Liver (tissue), 10 donors: ENCODE measurements at places on chromosomes 2 and 18. TPM values are rescaled to one million over a fixed set of nuclear protein-coding genes. Genes with fewer than 3 reads are reported as not detected.

Gene STARD6
- total RNA-seq = not detected

Gene TEKT4
- total RNA-seq = not detected

Gene SLC4A5
- 0.42 TPM for total RNA-seq

Gene RGPD4
- total RNA-seq = not detected

Gene SERPINB4
- not detected for total RNA-seq

Gene VSNL1
- 32.9 TPM for total RNA-seq

Gene ZNF892
- total RNA-seq = 1.3 TPM

Gene CELF4
- total RNA-seq = 0.28 TPM

Gene SNED1
- 18.1 TPM for total RNA-seq

Gene TRABD2A
- 10.3 TPM for total RNA-seq

Gene EVX2
- not detected for total RNA-seq

Gene HOXD11
- not detected for total RNA-seq

Gene KCNS3
- 0.56 TPM for total RNA-seq

Gene CUL3
- total RNA-seq = 37.4 TPM

Gene YIPF4
- 16.8 TPM for total RNA-seq

Gene HJURP
- total RNA-seq = 32.9 TPM

Gene NAT8
- 27.6 TPM for total RNA-seq

Gene CIAO1
- 50.6 TPM for total RNA-seq

Gene PLCL1
- total RNA-seq = 0.51 TPM

Gene ENOSF1
- 96.1 TPM for total RNA-seq

Gene FECH
- 45.6 TPM for total RNA-seq

Gene STON1
- 1.2 TPM for total RNA-seq

Gene C2orf72
- 74.8 TPM for total RNA-seq

Gene MITD1
- total RNA-seq = 10.5 TPM

Gene AGXT
- 254 TPM for total RNA-seq

Gene MPHOSPH10
- 13.1 TPM for total RNA-seq

Gene RAD51AP2
- 0.14 TPM for total RNA-seq

Gene IL18RAP
- 7.3 TPM for total RNA-seq

Gene TXNDC2
- under 0.01 TPM for total RNA-seq

Gene CAMKMT
- 12.7 TPM for total RNA-seq

Gene KLHL14
- 1.1 TPM for total RNA-seq

Gene NT5DC4
- 1.2 TPM for total RNA-seq

Gene EPAS1
- total RNA-seq = 193 TPM

Gene APOB
- total RNA-seq = 2,949 TPM

Gene CAVIN2
- total RNA-seq = 20.7 TPM

Gene SCYGR3
- total RNA-seq = not detected
